Pancreas (tissue), 10 donors: ENCODE measurements at places on chromosomes 1 and 21.

DNA sequence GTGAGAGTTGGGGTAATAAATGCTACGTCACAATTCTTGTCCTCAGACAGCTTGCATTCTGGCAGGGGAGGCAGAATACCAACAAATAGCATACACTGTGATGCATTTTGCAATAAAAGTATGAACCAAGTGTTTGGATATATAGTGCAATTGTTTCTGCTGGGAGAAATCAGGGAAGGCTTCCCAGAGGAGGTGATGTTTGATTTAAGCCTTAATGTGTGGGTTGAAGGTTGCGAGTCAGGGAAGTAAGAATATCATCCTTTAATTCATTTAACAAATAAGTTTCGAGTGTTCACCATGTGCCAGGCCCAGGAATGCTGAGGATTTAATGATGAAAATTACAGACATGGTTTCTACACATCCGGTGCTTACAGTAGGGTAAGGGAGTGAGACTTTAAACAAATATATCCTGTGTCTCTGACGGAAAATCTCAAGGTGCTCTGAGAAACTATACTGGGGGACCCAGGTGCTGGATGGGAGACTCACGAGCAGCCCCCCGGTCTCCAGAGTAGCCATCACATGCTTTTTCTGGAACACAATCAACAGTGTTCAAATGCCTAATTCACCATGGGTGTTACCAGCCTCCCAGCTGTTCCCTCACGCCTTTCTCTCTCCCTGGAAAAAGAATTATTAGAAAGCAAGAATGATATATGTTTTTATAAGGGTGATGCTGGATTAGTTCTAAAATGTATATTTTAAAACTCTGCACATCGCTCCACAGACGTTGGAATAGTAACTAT is 31.7 kb downstream of the RASSF5 start:
- no peak for DNase-seq

DNA sequence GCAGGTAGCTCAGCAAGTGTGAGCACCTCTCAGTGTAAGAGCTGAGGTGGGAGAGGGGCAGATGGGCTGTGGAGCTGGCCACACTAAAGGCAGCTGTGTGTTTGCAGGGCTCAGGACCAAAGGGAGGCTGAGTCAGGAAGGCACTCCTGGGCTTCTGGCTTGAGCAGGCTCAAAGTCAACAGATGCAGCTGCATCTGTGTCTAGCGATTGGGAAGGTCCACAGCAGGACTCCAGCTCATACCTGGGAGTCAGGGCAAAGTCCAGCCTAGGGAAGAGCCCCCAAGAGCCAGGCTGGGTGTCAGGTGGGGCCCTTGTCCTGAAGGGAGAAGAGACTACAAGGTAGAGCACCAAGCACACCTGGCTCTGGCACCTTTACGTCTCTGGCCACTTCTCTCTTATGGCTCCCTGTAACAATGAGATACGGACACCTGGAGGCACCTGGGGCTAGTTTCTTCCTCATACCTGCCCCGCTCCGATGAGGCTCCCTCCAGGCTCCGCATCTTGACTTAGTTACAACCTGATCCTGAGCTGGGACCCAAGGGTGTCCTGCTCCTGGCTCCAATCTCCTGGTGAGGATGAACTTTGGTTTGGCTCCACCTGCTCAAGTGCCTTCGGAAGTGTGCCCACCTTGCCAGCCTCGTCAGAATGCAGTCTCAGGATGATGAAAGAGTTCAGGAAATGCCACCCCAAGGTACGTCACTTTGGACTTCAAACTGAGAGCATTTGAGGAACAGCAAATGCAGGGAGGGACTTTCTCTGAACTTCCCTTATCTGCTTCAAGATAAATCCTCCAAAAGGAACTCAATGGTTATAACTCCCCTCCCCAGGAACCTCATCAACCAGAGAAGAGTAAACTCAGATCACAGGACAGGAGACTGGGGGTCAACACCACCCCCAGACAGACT is 21.5 kb upstream of the SLC2A1 start:
- no peak for DNase-seq

DNA sequence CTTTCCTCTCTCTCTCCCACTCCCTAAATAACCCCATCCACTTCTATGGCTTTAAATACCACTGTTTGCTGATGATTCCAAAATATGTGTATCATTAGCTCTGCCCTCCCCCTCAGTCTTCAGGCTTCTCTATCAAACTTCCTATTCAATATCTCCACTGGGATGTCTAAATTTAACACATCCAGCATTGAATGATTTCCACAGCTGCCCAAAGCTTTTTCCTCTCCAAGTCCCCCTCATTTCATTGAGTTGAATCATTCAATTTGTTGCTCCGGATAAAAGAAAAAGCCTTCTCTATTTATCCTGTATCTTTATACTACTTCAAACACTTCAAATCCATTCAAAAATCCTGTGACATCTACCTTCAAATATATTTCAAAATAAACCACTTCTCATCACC is 225.0 kb downstream of the SEC16B start:
- no peak for DNase-seq

- DNase-seq, result no peak
These were observed 12.0 kb downstream of the F11R start for GRCh38 chr1:161008869-161009510.

GRCh38 chr1:14303011-14303410 is 295.5 kb upstream of the KAZN start:
- DNase-seq, result no peak

GRCh38 chr1:207827488-207827830 is 75.6 kb downstream of the CD46 start:
- DNase-seq, result no peak

GRCh38 chr1:172380441-172381244 is 39.8 kb upstream of the C1orf105 start:
- no peak for DNase-seq

- no peak for DNase-seq
These were observed 5.8 kb upstream of the RERE start for GRCh38 chr1:8823295-8823664.

DNA sequence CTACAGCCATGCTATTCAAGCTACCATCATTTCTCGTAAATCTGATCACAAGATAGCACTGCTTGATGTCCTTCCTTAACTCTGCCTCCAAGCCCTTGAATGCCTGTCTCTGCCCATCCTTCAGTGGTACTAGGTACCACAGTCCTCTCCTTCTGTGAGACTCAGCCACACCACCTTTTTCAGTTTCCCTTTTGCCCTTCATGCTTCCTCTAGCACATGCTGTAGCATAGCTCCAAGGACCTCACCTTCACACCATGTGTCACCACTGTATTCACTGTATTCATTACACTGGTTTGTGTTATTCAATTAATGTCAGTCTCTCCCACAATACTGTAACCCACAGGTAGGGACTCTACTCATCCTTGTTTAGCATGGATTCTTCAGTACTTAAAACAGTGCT is 8.0 kb upstream of the TP53BP2 start:
- DNase-seq, result no peak

- no peak for DNase-seq
These were observed 102.2 kb downstream of the COQ8A start for GRCh38 chr1:227042292-227042691.

- DNase-seq, result no peak
These were observed 154.3 kb downstream of the PLXNA2 start for GRCh38 chr1:208089761-208090370.

GRCh38 chr1:235873045-235873444 is 6.3 kb upstream of the LYST start:
- no peak for DNase-seq

GRCh38 chr1:54229281-54229891 is 29.4 kb downstream of the MRPL37 start:
- no peak for DNase-seq

DNA sequence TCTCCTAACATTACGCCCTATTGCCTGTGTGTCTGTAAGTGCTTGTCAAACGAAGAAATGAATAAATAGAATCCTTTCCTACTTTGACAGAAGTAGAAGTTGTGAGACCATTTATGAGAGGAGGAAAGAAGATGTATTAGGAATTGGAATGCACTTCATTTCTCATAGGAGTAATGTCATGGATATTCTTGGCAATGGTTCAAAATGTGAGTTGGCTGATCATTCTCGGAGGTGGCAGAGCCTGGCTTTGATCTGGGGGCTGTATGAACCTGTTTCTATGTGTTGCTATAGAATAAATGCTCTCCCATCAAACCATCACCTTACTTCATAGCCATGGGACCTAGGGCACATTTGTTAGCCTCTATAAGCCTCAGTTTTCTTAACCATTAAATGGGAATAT is 10.1 kb upstream of the SERBP1 start:
- no peak for DNase-seq

- no peak for DNase-seq
These were observed 19.8 kb downstream of the SELP start for GRCh38 chr1:169610108-169610507.

DNA sequence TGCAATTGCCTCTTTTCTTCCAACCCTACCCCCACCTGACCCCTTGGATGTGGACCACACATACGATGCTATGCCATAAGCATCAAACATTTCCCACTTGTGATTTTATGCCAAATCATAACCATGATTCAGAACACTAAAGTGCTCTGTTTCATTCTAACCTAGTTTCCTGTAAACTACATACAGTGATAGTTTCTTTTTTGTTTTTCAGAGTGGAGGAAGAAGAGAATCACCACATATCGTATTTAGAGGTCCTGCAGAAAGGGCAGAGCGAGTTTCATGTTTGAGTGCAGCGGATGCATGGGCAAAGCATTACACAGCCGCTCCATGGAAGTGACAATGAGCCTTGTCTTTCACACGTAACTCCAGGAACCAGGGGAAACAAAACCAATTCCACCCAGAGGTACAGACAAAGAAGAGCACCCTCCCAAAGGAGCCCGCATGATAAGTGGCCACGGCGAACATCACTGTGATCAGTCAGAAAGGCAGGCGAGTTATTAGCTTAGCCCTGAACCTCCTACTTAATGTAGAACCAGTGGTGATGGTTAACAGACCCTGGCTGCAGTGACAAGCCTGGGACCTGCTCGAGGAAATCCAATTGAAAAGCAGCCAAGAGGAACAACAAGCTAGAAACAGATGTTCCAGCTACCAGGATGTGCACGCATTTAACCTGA is 64.0 kb upstream of the ZNF281 start:
- DNase-seq, result no peak

GRCh38 chr1:24235921-24236788 is 49.1 kb upstream of the IFNLR1 start:
- no peak for DNase-seq

DNA sequence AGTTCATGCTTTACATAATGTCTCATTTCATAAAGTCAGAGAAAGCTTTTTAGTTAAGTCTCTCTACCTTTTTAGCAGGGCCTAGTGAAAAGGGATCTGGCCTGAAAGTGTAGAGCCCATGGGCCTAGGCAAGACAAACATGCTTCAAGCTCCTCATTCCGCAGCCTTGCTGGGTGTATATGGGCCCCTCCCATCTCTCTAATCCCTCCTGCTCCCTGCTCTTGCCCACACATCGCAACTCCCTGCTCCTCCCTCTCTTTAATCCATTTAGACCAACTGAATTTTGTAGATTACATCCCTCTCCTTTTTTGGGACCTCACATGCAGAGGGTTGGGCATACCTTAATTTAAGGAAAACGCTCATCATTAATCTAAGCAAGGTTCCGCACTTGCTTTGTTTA is 42.3 kb upstream of the CCDC190 start:
- no peak for DNase-seq

DNA sequence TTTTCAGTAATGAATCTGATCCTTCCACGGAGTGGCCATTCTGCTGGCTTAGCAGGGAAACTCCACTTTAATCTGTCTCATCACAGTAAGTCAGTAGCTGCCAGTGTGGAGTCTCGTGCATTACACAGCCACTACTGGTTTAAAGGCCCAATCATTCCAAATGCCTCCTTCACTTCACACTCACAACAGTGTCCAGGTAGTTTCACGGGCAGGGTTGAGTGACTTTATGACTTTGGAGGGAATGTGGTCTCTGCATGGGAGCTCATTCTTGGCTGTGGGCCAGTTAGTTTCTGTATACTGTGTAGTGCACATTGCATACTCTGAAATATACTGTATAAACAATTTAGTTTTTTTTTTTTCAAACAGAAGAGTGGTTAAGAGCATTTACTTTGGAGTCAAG is 34.6 kb upstream of the C1orf87 start:
- DNase-seq, result no peak

GRCh38 chr1:192491804-192492554 is 83.6 kb upstream of the RGS1 start:
- DNase-seq, result no peak

- DNase-seq, result no peak
These were observed 17.6 kb upstream of the GBP3 start for GRCh38 chr1:89040315-89040626.

DNA sequence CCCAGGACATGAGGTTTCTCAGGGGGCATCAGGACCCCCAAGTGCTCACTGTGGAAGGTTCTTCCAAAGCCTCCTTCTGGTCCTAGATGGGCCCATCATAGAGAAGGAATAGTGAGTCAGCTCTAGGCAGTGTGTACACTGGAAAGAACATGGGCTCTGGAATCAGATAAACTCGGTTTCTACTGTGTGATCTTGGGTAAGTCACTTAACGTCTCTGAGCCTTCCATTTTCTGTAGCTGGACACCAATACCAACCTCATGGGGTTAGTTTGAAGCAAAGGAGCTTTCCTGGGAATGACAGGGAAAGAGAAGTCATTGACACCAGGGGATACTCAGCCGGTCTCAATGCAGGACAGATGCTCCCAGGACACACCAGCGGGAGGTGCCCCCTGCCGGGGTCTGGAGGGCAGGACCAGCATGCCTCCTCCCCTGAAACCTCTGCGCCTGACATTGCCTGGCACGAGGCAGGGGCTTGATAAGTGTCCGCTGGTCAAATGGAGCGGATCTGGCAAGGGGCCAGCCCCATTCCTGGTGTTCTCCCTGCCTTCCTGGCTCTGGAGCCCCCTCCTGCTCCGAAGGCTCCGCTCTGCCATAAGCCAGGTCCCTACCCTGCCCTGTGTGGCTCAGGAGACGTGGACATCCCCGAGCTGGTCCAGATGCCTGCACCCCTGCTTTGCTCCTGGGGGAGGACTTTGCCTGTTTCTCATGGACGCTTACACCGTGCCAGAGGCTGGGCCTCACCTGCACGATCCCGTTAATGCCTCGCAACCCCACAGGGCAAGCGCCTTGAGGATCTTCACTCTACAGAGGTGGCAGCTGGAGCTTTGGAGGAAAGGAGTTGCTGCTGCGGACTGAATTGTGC is 52.8 kb downstream of the EDN2 start:
- peak; percentile 71 for DNase-seq

- no peak for DNase-seq
These were observed 50.5 kb downstream of the ABL2 start for GRCh38 chr1:179178950-179179349.

DNA sequence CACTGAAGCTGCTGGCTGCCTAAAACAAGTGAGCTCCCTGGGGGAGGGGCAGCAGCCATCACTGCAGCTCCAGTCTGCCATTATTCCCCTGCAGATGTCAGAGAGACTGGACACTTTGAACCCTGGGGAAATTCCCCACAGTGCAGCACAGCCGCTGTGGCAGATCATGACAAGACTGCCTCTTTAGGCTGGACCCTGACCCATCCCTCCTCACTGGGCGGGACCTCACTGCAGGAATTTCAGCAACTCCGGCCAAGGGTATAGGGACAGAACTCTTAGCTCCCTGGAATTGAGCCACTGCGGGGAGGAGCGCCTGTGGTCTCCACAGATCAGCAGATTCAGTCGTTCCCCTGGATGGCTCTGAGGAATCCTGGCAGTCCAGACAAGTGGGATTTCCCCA is 964.6 kb downstream of the BRINP3 start:
- no peak for DNase-seq
